ENCODE measurements at places on chromosomes 7 and 10.
A peak's percentile ranks its signal among the peaks of the same experiment; 100 is the strongest.

DNA sequence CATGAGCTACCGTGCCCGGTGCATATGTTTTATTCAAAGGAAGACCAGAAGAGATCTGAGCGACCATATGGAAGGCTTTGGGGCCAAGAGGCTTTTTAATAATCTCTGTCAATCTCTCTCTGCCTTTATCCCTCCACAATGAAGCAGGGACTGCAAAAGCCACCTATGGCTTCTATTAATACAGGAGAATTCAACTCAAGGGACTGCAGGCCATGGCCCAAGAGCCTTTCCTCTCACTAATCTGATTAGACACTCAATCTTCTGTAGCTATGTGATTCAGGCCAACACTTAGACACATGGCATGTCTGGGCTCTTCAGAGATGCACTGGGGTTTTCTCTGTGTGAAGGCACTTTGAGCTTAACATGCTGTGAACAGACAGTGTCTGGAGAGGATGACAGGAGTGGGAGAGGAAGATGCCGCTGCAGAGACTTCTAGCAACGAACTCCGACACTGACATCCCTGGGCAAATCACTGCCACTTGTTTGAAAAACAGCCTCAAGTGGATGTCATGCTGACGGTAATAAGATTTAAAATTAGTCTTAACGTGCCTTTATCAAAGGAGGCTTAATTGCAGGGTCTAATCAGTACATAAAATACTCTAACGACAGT is 114.4 kb upstream of the AOAH start:
- DNase-seq = no peak

GRCh38 chr7:94657771-94658693 is 2.1 kb upstream of the SGCE start:
- DNase-seq = peak; percentile 83

GRCh38 chr7:44431091-44431608 is 59.3 kb downstream of the NUDCD3 start:
- DNase-seq = no peak

- no peak for DNase-seq
Measured at GRCh38 chr7:26356229-26356628, 64.6 kb downstream of the SNX10 start.

GRCh38 chr10:114879541-114880158 is 58.1 kb downstream of the FHIP2A start:
- no peak for DNase-seq

- DNase-seq = no peak
Measured at GRCh38 chr7:84195295-84196060, 889 bp upstream of the SEMA3A start.

GRCh38 chr10:113339121-113339520 is 213.7 kb upstream of the HABP2 start:
- no peak for DNase-seq

- no peak for DNase-seq
Measured at GRCh38 chr10:84140036-84140379, 699 bp downstream of the GHITM start.

DNA sequence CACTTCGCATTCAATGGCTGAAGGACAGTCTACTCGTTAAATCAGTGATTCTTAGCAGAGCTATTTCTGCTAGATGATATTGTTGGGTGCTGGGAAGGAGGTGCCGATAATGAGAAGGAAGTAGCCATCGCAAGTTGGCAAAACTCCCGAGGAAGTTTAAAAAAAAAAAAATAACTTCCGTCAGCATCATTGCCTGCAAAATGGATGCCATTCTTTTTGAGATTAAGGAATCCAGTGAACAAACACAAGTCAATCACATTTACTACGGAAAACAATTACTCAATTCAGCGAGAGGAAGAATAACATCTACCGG is 74.4 kb upstream of the SFMBT2 start:
- no peak for DNase-seq

DNA sequence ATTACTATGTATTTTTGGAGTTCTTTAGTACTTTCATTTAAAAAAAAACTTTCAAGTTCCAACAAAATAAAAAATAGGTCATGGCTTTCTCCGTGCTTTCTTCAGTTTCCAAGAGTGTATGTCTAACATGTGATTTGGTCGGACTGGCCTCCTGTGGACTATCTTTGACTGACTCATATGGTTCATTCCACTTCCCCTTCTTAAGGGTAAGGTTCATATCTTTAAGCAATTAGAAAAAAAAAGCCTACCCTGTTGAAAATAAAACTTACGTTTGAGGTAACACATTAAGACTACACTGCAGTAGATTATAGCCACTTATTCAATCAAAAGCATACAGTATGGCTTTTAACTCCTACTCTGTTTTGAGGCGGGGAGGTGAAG is 112.8 kb upstream of the AHR start:
- no peak for DNase-seq

GRCh38 chr10:86443069-86443468 is 76.5 kb upstream of the GRID1 start:
- DNase-seq = no peak

DNA sequence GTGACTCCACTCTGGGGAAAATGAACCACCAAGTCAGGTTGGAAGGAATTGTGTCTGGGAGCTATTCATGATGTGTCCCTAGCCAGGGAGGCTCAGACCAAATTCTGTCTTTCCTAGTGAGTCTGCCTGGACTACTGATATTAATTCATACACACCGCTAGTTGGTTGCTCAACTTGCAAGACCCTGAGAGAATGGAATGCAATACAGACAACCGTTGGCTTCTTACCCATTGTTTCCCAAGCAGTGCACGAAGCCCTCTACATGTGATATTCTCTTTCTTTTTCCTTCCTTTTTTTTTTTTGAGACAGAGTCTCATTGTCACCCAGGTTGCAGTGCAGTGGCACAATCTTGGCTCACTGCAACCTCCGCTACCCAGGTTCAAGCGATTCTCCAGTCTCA is 19.4 kb upstream of the SRGN start:
- no peak for DNase-seq

DNA sequence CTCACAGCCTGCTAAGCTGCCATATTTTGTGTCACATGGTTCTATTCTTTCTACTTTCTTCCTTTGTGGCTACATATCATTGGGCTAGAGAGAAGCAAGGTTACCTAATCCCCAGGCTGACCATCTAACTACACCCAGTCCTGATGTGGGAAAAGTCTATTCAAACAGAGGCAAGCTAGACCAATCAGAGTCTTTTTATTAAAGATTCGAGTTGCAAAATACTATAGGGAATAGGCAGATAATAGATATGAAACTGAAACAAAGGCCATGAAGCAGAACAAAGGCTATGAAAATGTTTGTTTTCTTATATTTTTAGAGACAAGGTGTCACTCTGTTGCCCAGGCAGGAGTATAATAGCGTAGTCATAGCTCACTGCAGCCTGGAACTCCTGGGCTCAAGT is 36.7 kb downstream of the MTERF1 start:
- DNase-seq = no peak

DNA sequence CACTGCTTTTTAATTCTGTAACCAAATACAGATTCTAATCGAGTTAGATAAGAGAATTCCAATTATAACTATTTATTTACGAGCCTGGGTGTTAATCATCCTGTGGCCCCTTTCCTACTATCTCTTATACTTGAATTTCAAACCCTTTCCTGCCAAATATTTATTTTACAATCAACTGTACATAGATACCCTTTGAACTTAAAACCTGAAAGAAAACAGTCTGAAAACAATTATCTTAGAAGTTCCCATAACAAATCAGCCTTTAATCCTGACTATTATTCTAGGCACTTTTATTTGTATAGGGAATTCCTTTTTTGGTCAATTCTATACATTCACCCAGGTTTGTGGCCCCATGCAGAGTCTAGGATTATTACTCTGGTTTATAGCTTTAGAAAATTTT is 10.6 kb upstream of the GPR37 start:
- DNase-seq = no peak

DNA sequence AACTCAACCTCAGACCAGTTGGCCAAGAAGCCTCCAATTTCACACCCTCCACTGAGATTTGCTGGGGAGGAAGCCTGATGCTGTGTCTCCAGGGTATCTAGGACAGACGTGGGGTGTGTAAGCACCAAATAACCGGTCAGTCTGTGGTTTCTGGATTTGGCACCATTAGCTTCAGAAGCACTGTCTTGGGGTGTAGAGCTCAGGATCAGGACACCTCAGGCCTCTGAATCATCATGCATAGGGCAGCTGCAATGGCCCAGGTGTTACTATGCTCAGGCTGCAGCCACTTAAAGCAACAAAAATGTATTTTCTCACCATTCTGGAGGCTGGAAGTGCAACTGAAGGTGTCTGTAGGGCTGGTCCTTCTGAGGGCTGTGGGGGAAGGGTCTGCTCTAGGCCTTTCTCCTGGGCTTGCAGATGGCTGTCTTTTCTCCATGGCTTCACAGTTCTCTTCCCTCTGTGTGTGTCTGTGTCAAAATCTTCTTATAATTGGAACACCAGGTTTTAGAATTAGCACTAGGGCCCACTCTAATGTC is 73.4 kb upstream of the SEPHS1 start:
- DNase-seq = no peak

DNA sequence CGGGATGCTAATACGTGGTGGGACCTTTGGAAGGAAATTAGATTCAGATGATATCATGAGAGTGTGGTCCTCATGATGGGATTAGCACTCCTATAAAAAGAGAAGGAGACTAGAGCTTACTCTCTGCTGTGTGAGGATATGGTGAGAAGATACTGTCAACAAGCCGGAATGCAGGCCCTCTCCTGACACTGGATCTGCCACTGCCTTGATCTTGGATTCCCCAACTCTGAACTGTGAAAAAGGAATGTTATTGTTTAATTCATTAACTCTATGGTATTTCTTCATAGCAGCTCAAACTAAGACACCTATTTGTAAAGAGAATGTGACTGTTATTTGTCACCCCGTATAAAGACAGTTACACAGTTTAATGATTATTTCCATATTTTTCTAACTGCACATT is 1227.5 kb upstream of the C7orf33 start:
- DNase-seq = no peak

GRCh38 chr7:131792311-131792710 is 235.9 kb upstream of the PODXL start:
- no peak for DNase-seq

DNA sequence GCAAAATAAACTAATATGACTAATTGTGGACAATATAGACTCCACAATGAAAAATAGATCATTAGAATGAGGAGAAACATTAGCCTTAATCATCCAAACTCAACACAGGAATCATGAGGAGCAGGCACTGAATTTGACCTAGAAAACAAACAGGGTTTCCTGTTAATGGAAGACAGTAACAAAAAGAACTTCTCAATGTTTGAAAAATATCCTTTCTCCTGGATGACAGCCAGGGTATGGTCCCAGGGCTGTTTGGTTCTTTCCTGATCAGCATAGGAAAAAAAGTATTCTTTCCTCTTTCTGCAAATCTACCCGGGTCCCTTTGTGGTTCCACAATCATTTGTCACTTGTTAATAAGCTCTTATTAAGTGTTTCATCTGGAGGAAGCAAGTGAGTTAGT is 145.3 kb upstream of the SVIL start:
- no peak for DNase-seq

DNA sequence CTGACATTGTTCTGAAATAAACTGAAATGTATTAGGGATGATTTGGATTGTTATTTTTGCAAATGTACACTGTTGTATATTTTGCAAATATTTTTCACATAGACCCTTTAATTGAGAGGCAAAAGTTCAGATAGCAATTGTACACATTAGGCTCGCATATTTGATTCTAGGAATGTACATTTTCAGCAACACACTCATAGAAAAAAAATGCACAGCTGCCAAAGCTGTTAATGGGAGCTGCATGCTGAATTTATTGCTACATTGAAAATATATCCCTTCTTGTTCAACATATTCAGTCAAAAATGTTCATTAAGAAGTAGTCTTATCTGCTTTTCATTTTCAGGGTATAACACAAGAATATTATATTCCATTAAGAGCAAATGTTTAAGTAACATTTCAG is 512.9 kb downstream of the ATRNL1 start:
- DNase-seq = no peak

- DNase-seq = no peak
Measured at GRCh38 chr10:71253981-71254818, 41.8 kb downstream of the UNC5B start.

DNA sequence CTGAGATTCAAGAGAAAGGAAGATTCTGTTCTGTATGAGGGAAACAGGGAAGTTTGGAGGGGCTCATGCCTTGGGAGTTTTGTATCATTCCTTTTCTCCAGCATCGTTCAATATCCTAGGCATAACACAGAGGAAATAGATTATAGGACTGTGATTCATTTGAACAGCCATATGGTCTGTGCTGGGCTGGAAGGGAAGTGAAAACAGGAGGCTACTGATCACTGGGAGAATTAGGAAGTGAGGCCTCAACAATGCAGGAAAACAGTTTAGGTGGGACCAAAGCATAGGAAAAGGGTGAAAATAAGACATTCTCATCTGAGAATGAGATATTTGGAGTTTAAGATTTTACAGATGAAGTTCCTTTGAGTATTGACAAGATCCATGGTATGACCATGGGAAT is 70.7 kb upstream of the MKX start:
- no peak for DNase-seq

- DNase-seq = no peak
Measured at GRCh38 chr7:151836927-151837205, 40.0 kb downstream of the PRKAG2 start.

Measured in esophagus squamous epithelium (tissue), 5 donors.